H1 (cell line): ENCODE measurements at places on chromosomes 1 and 21.

- no peaks in the 10 kb centered on the region; the same call in 1 of the 2 replicates for H3K36me3 ChIP-seq
- H3K4me3 ChIP-seq = no peak overlapping the region
- H3K27ac ChIP-seq = no peak overlapping the region
- H3K4me1 ChIP-seq = no peaks in the 10 kb centered on the region
These were observed 8.3 kb downstream of the ACTRT2 start for GRCh38 chr1:3029481-3029961.

- no peak overlapping the region for H3K27ac ChIP-seq
- peaks cover 9% of the 10 kb centered on the region for H3K4me1 ChIP-seq
These were observed 2.9 kb upstream of the OLIG1 start for GRCh38 chr21:33067043-33067442.

DNA sequence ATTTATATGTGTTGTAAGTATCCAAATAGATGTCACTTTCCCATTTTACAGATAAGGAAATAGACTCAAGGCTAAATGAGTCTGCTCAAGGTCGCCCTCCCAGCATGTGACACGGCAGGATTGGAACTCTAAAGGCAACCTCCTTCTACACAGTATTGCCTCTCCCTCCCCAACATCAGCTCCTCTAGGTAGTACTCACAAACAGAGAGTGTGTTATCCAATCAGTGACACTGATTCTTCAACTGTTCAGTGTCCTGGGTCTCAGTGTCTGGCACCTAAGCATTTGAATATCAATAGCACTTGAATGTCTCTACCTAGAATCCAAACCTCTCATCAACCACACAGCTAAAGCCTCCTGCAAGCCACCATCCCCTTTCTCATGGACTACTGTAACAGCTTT lies 87.1 kb downstream of the DAB1 start:
- no peak overlapping the region for H3K4me3 ChIP-seq
- H3K27ac ChIP-seq = no peak overlapping the region
- DNase-seq = no peak
- no peaks in the 10 kb centered on the region for H3K27me3 ChIP-seq
- H3K36me3 ChIP-seq = no peaks in the 10 kb centered on the region

GRCh38 chr1:4292861-4293260 lies 361.5 kb upstream of the AJAP1 start:
- H3K4me1 ChIP-seq = no peaks in the 10 kb centered on the region
- H3K36me3 ChIP-seq = no peaks in the 10 kb centered on the region
- H3K27me3 ChIP-seq = no peaks in the 10 kb centered on the region

DNA sequence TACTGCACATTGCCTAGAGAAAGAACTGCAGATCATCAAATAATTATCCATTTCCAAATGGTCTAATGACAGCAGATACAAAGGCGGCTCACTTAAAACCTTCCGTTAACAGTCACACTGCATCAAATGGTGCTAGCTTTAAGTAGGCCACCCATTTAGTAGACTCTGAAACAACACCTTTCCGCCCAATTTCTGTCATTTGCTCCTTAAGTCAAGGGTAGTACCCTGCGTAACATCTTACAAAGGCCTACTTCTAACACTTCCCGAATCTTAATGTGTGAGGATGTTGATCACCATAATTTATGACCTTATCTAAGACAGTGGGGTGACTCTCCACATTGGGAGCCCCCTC lies 692 bp upstream of the RALGPS2 start:
- H3K4me1 ChIP-seq = no peaks in the 10 kb centered on the region
- DNase-seq = no peak
- no peaks in the 10 kb centered on the region for H3K27me3 ChIP-seq
- H3K36me3 ChIP-seq = no peaks in the 10 kb centered on the region
